ENCODE measurements at places on chromosomes 3 and 15. TPM values are rescaled to one million over a fixed set of nuclear protein-coding genes. Genes with fewer than 3 reads are reported as not detected.

GRCh38 chr3:39362812-39363211, 20.4 kb upstream of the SLC25A38 start:
- H3K36me3 ChIP-seq: no peaks in the 10 kb centered on the region
- H3K4me3 ChIP-seq: no peak overlapping the region
- DNase-seq: no peak
- H3K4me1 ChIP-seq: no peaks in the 10 kb centered on the region
- peaks cover 25% of the 10 kb centered on the region for H3K27me3 ChIP-seq
- H3K27ac ChIP-seq: no peak overlapping the region

GRCh38 chr3:175208326-175208725, 349.2 kb downstream of the NAALADL2 start:
- peaks cover 8% of the 10 kb centered on the region for H3K36me3 ChIP-seq
- no peaks in the 10 kb centered on the region for H3K4me1 ChIP-seq
- no peak overlapping the region for H3K4me3 ChIP-seq
- no peak for DNase-seq

GRCh38 chr3:151873398-151873797, at the start of gene SUCNR1:
Gene SUCNR1 (plus strand): TSS chr3:151873643. CDS start chr3:151879893, 6,250 bp downstream.
- no peak for DNase-seq
- no peak within 1 kb of the TSS for H3K4me3 ChIP-seq
- H3K36me3 ChIP-seq: no peaks in the 10 kb centered on the region
- no peak within 1 kb of the TSS for H3K27ac ChIP-seq

DNA sequence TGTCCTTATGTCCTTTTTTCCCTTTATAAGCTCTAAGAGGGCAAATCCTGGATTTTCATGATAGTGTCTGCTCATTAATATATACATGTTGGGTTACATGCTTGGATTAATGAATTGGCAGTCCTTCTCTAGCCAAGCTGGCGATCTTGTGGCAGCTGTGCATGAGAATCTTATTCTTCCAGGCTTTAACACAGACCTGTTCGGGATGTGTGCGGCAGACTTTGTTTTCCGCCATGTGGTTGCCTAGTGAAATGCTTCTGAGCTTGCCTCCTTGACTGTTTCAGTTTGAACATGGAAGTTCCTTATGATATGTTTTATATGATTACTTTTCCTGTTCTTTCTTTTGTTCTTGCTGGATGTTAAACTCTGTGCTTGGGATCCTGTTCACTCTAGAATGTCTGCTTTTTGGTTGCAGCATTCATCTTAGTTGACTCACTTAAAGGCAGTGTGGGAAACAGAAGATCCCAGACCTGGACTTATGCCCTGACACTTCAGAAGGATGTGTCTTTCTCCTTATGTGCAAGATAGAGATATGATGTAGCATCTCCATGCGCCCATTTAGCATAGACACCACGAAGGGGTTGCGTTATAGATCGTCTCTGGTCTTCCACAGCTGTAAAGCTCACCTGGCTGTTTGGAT, 7.2 kb downstream of the CHCHD6 start:
- no peak overlapping the region for H3K27ac ChIP-seq
- peaks cover 8% of the 10 kb centered on the region for H3K36me3 ChIP-seq
- H3K4me3 ChIP-seq: no peak overlapping the region
- DNase-seq: no peak
- no peaks in the 10 kb centered on the region for H3K4me1 ChIP-seq

- no peak overlapping the region for H3K27ac ChIP-seq
- H3K36me3 ChIP-seq: no peaks in the 10 kb centered on the region
- no peak overlapping the region for H3K4me3 ChIP-seq
- H3K4me1 ChIP-seq: peaks cover 18% of the 10 kb centered on the region
- no peak for DNase-seq
These were observed 463.5 kb downstream of the TAFA4 start for GRCh38 chr3:68468695-68469375.

DNA sequence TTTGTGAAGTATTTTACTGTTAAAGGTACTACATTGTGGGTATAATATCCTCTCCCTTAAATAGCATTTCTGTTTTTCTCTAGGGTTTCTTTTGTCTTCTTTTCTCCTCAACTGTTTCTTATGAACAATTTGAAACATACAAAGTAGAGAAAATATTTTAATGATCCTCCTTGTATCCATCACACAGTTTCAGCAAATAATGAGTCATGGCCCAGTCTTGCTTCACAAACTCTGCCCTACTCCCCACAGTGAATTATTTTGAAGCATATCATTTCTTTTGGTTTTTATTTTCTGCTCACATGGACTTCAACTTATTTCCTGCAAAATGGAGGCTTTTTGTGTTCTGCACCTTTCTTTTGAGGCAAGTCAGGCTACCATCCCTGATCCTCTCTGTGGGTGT, 6.1 kb upstream of the SCAANT1 start:
- no peak overlapping the region for H3K4me3 ChIP-seq
- H3K36me3 ChIP-seq: peaks cover 28% of the 10 kb centered on the region
- DNase-seq: no peak
- peaks cover 14% of the 10 kb centered on the region for H3K4me1 ChIP-seq
- H3K27me3 ChIP-seq: no peaks in the 10 kb centered on the region

- H3K4me1 ChIP-seq: peaks cover 86% of the 10 kb centered on the region
- peak overlapping the region; percentile 95 for H3K27ac ChIP-seq
- no peak for DNase-seq
- H3K4me3 ChIP-seq: no peak overlapping the region
- no peaks in the 10 kb centered on the region for H3K27me3 ChIP-seq
These were observed 21.8 kb downstream of the RARB start for GRCh38 chr3:25449857-25450256.

DNA sequence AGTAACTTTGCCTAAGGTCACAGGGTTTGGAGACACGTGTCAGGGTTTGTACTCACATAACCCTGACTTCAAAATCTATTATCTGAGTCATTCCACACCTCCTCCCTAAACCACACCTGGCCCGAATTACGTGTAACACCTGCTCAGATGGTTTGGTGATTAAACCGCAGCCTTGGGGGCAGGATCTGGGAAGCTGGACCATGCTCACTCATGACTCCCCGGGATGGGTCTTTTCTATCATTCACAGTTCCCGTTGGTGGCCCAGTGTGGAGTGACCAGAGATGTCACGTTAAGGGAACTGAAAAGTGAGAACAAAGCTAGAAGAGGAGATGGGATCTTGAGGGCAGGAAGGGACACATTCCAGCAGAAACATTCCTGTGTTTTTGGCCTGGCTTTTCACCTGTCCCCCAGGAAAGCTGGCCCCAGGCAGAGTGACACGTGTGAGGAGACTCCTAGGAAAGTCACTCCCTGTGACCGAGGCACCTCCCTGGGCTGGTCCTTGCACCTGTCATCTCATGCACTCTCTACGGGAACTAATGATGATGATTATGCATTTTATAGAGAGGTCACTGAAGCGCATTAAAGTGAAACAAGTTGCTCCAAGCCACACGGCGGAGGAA, 75.4 kb upstream of the POMGNT2 start:
- H3K36me3 ChIP-seq: no peaks in the 10 kb centered on the region
- DNase-seq: no peak
- peaks cover under 1% of the 10 kb centered on the region for H3K27me3 ChIP-seq
- peaks cover 2% of the 10 kb centered on the region for H3K4me1 ChIP-seq
- H3K27ac ChIP-seq: no peak overlapping the region
- H3K4me3 ChIP-seq: no peak overlapping the region

DNA sequence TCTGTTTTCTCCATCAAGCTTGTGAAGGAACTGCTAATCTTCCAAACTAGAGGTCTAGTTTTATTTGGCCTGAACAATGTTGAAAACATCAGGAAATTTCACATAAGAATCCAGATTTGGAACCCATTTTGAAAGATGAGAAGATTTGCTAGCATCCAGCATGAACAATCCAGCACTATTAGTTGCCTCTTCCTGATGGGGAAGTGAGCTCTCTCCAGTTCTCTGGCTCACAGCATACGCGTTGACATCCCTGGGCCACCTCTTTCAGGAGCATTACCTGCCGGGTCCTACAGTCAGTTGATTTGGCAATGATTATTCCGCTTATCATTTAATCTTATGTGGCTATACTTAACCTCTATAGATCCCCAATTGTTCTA, 10.9 kb downstream of the GPR87 start:
- H3K4me3 ChIP-seq: no peak overlapping the region
- peaks cover 35% of the 10 kb centered on the region for H3K4me1 ChIP-seq
- H3K36me3 ChIP-seq: no peaks in the 10 kb centered on the region
- no peaks in the 10 kb centered on the region for H3K27me3 ChIP-seq
- DNase-seq: no peak

GRCh38 chr3:117036259-117036799, 326.8 kb downstream of the TUSC7 start:
- no peaks in the 10 kb centered on the region for H3K27me3 ChIP-seq
- peaks cover 21% of the 10 kb centered on the region for H3K4me1 ChIP-seq
- H3K36me3 ChIP-seq: peaks cover 2% of the 10 kb centered on the region
- no peak for DNase-seq
- peak overlapping the region; percentile 82 for H3K27ac ChIP-seq
- no peak overlapping the region for H3K4me3 ChIP-seq

DNA sequence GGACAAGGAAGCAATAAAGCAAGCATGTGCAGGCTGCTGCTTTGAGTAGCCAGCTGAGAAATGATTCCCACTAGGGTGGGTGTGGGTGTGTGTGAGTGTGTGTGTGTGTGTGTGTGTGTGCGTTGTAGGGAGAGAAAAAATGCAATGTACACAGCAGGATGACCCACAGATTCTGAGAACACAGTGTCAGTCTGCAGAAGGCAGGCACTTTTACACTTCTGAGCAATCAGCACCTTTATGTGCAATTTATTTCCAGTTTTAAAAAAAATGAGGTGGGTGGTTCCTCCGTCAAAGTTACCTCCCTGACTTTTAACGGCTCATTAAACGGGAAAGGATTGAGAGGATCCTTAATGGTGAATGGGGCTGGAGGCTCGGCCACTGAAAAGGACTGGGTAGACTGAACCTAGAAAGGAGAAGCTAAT, 38.5 kb upstream of the LIPC start:
- peaks cover 88% of the 10 kb centered on the region for H3K4me1 ChIP-seq
- no peak for DNase-seq
- no peak overlapping the region for H3K4me3 ChIP-seq
- no peaks in the 10 kb centered on the region for H3K36me3 ChIP-seq
- H3K27me3 ChIP-seq: no peaks in the 10 kb centered on the region

DNA sequence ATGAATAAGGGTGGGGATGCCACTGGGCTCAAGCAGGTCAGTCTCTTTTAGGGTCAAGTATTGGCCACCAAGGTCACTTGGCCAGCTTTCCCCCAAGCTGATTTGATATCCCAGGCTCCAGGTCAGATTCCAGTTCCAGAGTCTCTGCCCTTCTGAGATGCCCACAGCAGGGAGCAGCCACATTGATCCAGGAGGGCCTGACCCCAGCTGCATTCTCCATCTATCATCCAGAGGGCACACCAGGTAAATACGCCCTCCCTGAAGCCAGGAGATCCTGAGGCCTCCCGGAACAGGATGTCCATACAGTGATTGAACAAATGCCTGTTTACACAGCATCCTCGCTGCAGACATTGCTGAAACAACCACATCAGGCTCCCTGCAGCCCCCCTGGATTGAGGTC, 264.6 kb upstream of the TLE3 start:
- H3K27ac ChIP-seq: no peak overlapping the region
- H3K36me3 ChIP-seq: no peaks in the 10 kb centered on the region
- DNase-seq: peak; percentile 33
- no peak overlapping the region for H3K4me3 ChIP-seq

- H3K27me3 ChIP-seq: no peaks in the 10 kb centered on the region
- H3K36me3 ChIP-seq: peaks cover 12% of the 10 kb centered on the region
- DNase-seq: no peak
- H3K4me1 ChIP-seq: peaks cover 8% of the 10 kb centered on the region
- H3K4me3 ChIP-seq: no peak overlapping the region
These were observed 15.6 kb upstream of the CYFIP1 start for GRCh38 chr15:22995795-22996194.

- no peaks in the 10 kb centered on the region for H3K27me3 ChIP-seq
- no peaks in the 10 kb centered on the region for H3K4me1 ChIP-seq
- DNase-seq: no peak
- peak overlapping the region; percentile 9 for H3K27ac ChIP-seq
These were observed 60.5 kb downstream of the SENP2 start for GRCh38 chr3:185646382-185647133.

DNA sequence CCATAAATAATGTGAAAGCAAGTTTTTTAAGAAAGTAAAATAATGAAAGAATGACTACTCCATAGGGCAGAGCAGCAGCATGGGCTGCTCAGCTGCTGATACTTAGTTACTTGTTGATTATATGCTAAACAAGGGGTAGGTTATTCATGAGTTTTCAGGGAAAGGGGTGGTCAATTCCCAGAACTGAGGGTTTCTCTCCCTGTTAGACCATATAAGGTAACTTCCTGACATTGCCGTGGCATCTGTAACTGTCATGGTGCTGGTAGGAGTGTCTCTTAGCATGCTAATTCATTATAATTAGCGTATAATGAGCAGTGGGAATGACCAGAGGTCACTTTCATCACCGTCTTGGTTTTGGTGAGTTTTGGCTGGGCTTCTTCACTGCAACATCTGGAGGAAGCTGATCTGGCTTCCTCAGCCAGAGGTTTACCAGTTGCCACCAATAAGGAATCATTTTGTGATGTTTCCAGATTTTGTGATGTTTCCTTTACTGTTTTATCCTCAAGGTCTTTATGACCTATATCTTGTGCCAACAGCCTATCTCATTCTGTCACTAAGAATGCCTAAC, 121.8 kb upstream of the CHL1 start:
- no peak overlapping the region for H3K4me3 ChIP-seq
- no peak for DNase-seq
- H3K27ac ChIP-seq: no peak overlapping the region
- H3K36me3 ChIP-seq: no peaks in the 10 kb centered on the region
- H3K27me3 ChIP-seq: peaks cover 6% of the 10 kb centered on the region

Gene CPNE4
- total RNA-seq: not detected

Gene MUSTN1
- total RNA-seq: not detected

Gene CCK
- not detected for total RNA-seq

Gene FEZF2
- total RNA-seq: not detected

Gene STAC
- 1.4 TPM for total RNA-seq

Gene SOX14
- total RNA-seq: 0.44 TPM

Data from mesothelial cell of epicardium (in vitro differentiated cells).